ENCODE measurements at places on chromosomes 12 and 14.

- DNase-seq, result no peak
These were observed 17.7 kb downstream of the CLEC2D start for GRCh38 chr12:9687228-9687627.

- DNase-seq, result no peak
These were observed 68.5 kb upstream of the AMN1 start for GRCh38 chr12:31797230-31797872.

GRCh38 chr12:3538466-3539030 lies 47.5 kb downstream of the PRMT8 start:
- DNase-seq, result no peak

- DNase-seq, result no peak
These were observed 29.1 kb downstream of the ZNF664 start for GRCh38 chr12:124002021-124002644.

DNA sequence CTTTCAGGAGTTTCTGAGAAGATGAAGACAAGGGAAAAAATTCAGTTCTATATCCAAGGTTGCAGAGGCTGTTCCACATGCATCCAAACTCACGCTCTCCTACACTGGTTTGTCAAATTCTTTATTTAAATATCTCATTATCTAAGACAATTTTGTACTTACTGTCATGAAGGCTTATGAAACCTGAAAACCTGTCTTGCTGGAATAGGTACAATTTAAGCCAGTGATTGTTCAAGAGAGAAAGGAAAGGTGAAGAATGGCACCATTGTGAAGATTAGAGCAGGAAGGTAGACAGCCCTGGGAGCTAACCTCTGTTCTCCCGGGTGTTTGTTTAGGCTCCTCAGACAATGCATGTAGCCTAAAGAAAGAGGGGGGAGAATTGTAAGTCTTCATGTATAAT lies 315.1 kb upstream of the PRKD1 start:
- DNase-seq, result no peak

- DNase-seq, result no peak
These were observed 196.4 kb downstream of the TMTC3 start for GRCh38 chr12:88338486-88338885.

DNA sequence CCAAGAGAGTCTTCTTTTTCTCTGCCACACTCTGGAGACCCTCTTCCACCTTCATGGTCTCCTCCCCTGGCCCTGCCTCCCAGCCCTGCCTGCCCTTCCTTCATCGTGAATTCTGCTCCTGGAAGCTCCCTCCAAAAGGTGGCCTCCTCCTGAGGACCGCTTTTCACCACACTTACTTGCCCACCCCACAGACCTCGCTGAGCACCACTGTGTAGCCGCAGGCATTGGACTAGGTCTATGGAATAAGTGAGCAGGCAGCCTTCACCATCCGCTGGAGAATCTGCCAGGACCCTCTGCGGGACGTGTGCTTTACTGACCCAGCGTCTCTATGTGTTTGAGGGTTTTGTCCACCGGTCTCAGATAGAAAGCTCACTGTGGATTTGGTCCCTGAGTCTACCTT lies 9.7 kb upstream of the KRT5 start:
- no peak for DNase-seq

DNA sequence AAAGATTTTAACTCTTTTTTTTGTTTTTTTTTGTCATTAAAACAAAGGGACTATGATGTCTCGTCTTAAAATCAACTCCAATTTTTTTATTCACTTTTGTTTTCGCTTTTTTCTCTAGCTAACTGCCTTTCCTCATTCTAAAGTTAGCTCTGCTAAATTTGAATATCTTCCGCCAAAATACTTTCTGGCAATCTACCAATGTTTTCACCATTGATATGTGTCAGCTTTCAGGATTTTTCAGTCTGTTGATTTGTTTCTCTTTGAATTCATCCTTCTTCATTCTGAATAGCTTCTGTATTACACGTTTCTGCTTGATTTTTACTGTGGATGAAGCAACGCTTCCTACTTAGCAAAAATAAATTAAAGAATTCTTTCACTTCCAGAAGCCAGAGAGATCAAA lies 38.7 kb upstream of the NOVA1 start:
- no peak for DNase-seq

DNA sequence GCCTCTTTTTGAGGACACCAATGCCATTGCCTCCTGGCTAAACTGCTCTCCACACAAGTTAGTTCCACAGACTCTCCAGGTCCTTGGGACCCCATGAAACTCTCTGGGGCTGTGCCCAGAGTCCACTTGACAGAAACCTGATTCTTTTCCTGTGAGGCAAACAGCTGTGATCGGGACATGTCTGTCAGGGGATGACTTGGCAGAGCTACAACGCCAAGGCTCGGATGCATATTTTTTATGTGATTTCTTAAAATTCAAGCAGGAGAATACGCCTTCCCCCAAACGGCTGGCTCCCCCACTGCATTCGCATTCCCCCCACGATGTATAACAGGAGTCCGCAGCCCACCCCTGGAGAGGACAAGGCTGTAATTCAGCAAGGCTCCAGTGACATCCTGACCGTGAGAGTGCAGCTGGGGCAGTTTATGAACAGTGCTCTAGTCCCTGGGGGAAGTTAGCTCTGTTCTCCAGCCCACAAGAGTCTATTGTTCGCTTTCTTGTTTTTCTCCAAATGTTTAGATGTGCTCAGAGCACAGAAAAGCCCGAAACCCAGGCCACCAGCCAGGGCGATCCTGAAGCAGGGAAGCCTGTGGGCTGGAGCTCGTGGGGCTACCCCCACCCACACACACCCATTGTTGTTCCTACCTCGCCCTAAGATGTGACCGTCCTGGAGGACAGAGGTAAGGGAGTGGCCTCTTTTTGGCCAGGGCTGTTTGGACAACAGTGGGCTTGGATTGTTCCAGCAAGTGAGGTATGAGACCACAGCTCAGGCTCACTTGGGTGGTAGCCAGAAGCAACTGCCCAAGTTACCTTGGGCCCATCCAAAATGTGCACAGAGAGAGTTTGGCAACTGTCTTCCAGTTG lies 159.5 kb downstream of the ZFP36L1 start:
- no peak for DNase-seq

- no peak for DNase-seq
These were observed 43.7 kb upstream of the ELK3 start for GRCh38 chr12:96150442-96150841.

- no peak for DNase-seq
These were observed 33.5 kb downstream of the RAD51B start for GRCh38 chr14:67852926-67853604.

GRCh38 chr12:102481705-102482425 lies 1.5 kb upstream of the IGF1 start:
- DNase-seq, result no peak

- DNase-seq, result no peak
These were observed 21.1 kb upstream of the CORO1C start for GRCh38 chr12:108752387-108752786.

GRCh38 chr14:96038920-96039632 lies at the start of gene C14orf132:
Gene C14orf132 (plus strand): TSS chr14:96039362. CDS start chr14:96039501, 139 bp downstream.
- DNase-seq, result peak; percentile 13
